ENCODE measurements at places on chromosomes 16 and 17.

- DNase-seq: no peak
These were observed 142.0 kb upstream of the CCL2 start for GRCh38 chr17:34113089-34113488.

DNA sequence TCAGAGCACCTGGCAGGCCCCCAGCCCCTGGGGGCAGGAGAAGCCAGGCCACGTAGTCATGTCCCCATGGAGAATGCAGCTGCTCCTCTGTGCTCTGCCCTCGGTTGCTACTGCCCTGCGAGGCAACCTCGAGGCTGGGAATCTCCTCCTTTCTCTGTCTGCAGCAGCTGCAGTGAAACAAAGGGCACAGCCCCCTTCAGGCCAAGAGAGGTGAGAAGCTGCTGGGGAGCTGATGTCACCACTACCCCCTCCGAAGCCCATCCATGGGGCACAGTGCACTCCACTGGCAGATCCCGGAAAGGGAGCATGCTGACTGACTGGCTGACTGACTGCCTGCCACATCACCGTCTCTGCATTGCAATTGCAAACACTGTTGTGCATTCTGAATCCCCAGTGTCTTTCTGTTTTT lies 103.7 kb downstream of the GRIN2A start:
- DNase-seq: no peak

- peak; percentile 70 for DNase-seq
These were observed 18.8 kb downstream of the ZNF652 start for GRCh38 chr17:49343273-49343672.

DNA sequence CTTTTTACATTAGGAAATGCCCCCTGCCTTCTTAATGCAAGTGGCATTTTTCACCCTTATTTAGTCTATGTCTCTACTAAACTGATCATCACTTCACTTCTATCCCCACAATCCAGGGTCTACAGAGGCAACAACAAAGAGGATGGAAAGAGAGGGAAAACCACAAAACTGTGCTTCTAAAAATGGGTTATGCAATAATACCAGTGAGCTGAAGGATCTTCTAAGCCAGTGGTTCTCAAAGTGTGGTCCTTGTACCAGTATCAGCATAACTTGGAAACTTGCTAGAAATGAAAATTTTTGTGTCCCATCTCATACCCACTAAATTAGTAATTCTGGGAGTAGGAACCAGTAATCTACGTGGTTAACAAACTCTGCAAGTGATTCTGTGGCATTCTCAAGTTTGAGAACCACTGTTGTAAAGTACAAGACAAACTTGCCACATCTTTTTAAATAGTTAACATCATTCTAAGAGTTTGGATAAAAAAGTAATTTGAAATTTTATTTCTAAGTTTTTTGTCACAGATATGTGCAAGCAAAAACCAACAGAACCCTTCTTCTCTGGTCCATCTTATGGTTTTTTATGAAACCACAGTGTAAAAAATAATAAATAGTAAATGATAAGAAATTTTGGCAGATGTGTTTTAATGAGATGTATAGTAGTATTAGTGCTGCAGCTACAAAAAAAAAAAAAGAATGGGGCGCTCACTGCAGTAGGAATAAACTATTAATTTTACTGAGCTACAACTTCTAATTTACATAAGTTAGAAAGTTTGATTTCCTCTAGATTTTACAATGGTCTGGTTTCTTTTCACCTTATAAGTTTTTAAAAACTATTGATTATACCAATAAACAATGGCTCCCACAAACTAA lies 16.2 kb downstream of the CDC27 start:
- DNase-seq: no peak

DNA sequence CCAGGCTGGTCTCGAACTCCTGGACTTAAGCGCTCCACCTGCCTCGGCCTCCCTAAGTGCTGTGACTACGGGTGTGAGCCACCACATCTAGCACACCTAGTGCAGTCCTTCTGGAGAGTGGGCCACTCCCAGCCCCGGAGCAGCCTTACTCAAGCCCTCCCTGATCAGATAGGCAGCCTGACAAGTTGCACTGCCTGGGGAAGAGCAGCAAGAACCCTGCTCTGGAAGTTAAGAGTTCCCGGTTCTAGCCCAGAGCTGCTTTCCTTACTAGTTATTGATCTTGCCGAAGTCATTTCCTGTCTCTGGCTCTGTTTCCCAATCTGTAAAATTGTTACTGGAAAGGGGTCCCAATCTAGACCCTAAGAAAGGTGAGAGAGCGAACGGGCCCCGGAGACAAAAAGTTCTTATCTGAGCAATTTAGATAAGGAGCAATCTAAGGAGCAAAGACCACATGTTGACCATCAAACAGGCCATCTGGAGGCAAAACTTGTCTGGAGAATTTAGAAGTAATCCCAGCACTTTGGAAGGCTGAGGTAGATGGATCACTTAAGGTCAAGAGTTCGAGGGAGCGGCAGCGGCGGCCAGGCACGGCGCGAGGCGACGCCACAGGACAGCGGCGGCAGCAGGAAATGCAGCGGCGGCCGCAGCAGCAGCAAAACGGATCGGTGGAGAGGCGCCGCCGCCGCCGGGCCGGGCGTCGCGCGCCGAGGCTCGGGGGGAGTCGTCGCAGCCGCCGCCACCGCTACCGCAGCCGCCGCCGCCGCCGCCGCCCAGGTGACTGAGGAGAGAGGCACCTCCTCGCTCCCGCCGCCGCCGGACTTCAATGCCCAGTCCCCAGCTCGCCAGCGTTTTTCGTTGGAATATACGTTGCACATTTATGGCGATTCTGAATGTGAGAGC lies 4.3 kb upstream of the NAGLU start:
- DNase-seq: peak; percentile 76

DNA sequence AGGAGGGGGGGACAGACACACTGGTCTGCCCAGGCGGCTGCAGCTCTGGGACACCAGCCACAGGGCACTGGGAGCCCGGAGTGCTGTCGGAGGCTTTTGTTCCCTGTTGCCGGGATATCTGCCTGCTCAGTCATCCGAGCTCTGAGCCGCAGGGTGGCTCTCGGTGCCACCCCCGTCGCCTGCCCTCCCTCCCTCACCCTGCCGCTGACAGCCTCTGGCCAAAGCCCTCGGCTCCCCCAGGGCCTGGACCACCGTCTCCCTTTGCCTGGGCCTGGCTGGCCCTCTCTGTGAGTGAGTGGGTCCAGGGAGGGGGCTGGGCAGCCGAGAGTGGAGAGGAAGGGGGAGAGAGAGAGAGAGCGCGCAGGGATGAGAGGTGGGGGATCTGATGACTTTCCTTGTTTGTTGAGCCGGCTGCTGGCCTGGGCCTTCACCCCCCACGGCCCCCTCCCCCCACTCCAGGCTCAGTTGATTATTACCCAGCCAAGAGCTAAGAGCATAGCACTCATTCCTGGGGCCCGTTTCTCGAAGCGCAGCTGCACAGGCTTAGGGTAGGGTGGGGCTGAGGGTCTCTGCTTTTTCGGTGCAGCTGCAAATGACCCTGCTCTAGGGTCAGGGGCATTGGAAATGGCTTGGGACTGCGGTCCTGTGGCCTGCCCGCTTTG lies 2.7 kb downstream of the FOXJ1 start:
- DNase-seq: no peak

DNA sequence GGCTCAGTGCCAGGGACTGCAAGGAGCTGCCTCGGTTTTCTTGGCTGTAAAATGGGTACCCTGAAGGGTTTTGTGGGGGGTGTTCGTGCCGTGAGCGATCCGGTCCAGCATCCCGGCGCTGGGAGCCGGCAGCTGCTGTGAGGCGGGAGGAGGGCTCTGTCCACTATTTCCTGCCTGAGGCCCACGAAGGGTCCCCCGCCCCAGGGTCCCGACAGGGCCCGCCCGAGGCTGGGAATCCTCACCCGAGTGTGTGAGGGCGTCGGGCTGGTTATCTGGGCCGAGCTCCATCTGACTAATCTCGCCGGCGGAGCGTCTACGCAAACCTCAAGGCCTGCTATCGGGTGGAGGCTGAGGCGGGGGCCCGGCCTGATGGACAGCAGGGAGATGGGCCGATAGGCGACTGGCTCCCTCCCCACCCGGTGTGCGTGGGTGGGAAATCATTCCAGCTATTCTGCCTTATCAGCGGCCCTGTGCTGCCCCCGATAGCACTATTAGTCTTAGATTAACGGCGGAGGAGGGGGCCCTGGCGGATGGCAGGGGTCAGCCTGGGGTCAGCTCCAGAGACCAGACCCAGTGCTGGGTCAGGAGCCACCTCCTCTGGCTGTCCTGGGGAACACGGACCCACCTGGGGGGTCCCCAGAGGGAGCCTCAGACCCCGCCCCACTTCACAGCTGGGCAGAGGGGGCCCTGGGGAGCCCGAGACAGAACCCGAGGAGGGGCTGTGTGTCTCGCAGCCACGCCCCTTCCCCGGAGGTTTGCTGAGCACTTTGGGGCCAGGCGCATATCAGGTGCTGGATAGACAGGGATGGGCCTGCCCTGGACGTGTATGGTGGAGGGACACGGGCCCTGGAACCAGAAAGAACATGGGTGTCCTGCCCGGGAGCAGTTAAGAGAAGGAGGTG lies 44.7 kb downstream of the ZFPM1 start:
- no peak for DNase-seq

- DNase-seq: no peak
These were observed 8.2 kb upstream of the KCNH6 start for GRCh38 chr17:63514974-63515373.

- DNase-seq: peak; percentile 52
These were observed 1.0 kb upstream of the ATP2C2 start for GRCh38 chr16:84367297-84367680.

DNA sequence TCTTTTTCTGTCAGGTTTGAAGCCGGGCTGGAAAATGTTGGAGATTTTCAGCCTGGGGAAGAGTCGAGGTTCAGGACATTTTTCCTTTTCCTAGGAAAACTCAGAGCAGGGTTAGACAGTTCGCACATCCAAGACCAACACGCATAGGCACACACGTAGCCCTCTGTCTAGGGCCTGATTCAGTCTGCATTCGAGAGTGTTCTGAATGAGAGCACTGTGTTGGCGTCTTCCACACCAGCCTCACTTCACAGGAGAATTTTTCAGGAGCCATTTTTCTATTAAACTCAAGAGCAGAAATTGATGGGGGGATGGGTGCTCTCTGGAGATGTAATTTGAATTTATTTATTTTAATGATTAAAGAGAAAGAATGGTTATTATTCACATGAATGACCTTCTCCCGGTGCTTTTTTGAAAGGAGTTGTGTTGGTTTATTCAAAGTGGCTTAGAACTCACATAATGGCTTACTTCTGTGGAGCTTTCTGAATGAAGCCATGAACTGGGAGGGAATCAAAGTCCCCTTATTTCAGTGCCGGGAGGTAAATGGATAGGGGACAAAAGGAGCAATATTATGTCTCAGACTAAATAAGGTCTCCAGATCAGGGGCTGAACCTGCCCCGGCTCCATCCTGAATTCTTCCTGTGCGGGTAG lies 194.3 kb downstream of the CCDC182 start:
- no peak for DNase-seq

DNA sequence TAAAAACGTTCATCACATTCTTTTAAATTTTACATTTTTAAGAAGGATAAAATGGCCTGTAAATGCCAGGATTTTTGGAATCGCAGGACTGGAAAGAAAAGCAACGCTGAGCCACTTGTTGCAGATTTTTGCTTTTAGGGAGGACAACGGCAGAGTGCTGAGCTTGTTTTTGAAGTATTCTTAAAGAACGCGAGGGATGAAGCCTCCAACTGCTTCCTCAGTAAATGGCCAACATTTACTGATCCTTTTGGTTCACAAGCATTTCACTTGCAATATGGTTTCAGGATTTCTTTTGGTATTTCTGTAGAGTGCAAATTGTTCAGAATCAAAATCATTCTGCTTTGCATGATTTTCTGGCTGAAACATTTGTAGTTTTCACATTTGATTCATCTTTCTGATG lies 2.8 kb upstream of the KRT23 start:
- DNase-seq: no peak

DNA sequence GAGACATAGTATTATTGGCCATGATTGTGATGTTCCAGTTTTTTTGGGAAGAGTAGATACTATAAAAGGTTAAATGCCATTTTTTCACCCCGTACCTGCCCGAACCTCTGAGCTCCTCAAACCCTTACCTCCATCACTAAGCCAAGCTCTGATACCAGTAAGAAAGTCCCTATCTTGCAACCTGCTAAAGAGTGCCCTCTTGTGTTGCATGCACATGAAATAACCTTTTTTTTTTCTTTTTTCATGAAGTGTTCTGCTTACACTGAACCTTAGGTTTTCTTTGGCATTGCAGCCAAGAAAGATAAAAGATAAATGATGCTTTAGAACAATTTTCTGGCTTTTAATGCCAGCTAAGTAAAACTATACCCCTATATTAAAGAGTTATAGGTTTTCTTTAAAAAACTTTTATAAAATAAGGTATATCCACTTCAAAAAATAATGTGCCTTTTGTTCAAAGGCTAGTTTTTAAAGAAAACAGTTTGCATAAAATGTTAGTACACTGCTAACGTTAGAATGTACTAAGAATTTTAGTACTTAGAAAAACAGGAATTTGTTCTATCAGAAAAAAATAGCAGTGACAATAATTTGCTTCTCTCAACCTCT lies 295.3 kb upstream of the PMFBP1 start:
- peak; percentile 59 for DNase-seq

- DNase-seq: no peak
These were observed 34.1 kb downstream of the CBFB start for GRCh38 chr16:67063008-67063407.

DNA sequence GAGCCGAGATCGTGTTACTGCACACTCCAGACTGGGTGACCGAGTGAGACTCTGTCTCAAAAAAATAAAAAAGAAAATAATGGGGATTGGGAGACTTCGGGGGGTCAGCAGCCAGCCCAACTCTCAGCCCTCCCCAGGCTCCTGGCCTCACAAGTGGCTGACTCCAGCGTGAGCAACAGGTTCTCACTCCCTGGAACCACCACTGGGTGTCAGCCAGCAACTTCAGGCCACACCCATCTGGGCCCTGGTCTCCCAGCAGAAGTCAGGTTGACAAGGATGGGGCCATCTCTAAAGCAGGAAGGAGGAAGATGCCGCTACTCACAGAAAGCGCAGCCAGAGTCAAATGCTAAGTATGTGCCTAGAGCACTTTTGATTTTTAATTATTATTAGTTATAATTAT lies 139.4 kb downstream of the C16orf78 start:
- peak; percentile 7 for DNase-seq

GRCh38 chr17:72215490-72215889 lies 94.7 kb downstream of the SOX9 start:
- no peak for DNase-seq

DNA sequence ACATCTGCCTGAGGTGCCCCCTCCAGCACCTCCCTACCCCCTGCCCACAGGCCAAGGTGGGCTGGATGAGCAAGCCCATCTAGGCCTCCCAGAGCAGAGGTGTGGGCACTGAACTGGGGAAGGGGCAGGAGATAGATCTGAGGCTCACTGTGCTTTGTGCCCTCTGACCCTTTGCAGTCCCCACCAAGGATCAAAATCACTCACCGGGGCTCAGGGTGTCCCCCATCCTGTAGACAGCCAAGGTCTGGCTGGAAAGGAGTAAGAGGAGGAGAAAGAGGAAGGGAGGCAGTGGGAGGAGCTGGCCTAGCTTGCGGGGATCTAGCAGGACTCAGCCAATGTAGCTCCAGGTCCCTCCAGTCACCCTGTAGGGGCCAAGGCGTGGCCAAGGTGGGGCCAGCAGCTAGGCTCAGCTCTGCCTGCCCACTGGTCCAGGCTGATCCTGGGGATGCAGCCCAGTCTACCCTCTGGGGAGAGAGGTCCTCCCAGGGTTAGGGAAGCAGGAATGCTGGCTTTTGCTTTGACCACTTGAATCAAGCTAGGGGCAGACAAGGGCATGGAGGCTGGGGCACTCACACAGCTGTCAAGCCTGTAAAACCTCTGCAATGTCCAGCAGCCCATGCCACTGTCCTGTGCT lies 1.8 kb downstream of the SLC12A4 start:
- no peak for DNase-seq
